Lung microvascular endothelial cell (primary cell): ENCODE measurements at places on chromosomes 4 and X.

DNA sequence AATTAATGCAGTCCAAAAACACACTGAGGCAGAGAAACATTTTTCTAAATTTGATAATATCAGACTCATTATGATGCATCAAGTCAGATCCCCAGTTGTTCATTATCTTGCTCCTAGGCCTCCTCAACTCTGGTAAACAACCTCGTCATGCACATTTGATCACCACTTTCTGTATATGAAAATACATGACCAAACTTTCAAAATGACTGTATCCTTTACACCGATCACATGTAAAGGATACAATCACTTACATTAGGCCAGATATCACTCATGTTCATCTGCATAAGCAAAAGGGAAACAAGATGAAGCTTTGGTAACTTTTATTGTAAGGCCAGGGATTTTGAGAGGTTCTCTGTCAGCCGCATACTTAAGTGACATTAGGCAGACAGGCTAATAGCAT, 99.4 kb upstream of the IL1RAPL1 start:
- DNase-seq = no peak

GRCh38 chrX:134480061-134480460, 20.1 kb downstream of the HPRT1 start:
- DNase-seq = no peak

DNA sequence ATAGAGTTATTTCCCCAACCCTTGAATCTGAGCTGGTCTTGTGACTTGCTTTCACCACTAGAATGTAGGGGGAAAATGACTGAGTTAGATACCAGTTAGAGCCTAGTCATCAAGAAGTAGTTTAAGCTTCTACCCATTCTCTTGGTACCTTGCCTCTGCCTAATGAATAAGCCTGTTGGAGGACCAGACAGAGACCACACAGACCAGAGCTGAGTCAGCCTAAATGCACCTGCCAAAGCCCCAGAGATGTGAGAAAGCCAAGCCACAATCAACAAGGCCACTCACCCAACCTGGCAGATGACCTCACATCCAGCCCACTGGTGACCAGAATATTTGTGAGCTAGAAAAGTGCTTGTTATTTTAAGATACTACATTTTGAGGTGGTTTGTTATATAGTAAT, 85.2 kb upstream of the DCLK2 start:
- no peak for DNase-seq

GRCh38 chr4:90189178-90189577, 62.0 kb downstream of the CCSER1 start:
- no peak for DNase-seq

- DNase-seq = no peak
Observed at GRCh38 chr4:109231331-109231730, 71.1 kb downstream of the COL25A1 start.

- DNase-seq = peak; percentile 72
Observed at GRCh38 chr4:108030332-108030731, 40.6 kb downstream of the HADH start.

DNA sequence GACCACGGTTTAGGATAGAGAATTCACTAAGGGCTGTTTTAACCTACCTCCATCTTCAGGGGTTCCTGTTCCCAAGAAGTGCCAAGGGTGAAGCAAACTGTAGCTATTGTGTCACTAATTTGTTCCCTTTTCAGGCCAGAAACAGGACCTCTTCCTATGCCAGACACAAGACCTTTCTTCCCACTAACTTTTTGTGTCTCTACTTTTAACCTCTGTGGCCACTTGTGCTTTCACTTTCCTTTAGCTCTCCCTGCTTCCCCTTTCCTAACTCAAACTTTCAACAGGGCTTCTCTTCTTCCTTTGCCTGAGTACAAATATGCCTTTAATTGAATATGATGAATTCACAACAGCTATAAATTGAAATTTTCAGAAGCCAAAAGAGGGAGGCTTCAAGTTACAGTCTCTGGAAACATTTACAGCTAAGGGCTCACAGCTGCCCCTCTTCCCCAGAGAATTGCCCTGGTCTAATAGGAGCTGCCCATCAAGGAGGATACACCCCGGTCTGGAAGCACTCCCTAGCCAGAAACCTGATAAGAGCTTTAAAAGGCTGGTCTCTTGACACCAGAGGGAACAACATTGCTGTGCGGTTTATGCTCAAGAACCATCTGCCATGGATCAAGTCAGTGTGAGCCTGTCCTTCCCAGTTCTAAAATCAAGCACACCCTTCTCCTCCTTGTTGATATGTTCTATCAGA, 61.7 kb upstream of the PLS3 start:
- peak; percentile 5 for DNase-seq

GRCh38 chrX:131571348-131571747, 27.5 kb downstream of the OR13H1 start:
- no peak for DNase-seq

DNA sequence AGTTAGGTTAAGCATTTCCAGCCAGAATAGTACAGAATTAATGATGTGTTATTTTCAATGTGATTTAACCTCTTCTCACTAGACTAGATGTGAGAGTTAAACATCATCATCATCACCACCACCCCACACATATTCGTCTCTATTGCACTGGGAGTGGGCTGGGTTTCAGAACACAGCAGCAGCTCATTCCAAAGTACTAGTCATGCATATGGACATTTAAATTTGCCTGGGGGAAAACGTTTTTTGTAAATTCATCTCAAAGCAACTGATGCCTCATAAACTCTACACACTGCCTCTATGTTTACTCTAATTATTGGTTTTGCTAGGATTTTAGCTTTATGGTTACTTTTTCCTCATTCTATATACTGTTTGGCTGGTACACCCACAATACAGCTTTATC, 509.1 kb downstream of the PPP4R3C start:
- DNase-seq = no peak

DNA sequence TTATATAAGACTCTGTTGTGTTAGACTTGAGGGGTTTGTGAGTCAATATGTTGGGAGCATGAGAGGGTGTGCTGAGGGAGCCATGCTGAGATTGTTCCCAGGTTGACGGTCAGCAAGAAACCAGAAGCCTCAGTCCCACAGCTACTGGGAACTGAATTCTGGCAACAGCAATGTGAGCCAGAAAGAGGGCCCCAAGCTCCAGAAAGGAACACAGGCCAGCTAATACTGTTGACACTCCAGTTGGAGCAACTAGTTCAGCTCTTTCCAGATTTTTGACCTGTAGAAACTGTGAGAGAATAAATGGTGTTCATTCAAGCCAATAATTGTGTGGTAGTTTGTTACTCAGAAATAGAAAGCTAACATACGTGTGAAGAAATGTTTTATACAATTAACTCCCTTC, 17.1 kb downstream of the ADH1A start:
- DNase-seq = no peak

GRCh38 chrX:41512394-41512793, 65.3 kb downstream of the NYX start:
- no peak for DNase-seq

DNA sequence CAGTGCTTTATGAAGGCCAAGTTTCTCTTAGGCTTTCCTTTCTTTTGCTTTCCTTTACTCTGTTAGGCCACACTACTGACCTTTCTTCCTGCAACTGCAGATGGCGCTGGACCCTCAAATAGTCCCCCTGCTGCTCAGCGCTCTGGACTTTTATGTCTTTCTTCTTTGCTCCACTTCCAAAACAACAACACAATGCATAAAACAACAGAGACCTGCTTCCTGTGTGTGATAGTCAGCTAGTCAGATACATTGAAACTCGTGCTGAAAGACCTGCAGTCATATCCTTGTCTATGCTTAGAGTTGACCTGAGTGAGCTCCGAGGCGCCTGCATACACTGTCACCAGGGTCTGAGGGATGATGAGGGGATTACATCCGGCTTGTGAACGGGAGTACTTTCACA, 108.9 kb upstream of the TEX13D start:
- DNase-seq = no peak

DNA sequence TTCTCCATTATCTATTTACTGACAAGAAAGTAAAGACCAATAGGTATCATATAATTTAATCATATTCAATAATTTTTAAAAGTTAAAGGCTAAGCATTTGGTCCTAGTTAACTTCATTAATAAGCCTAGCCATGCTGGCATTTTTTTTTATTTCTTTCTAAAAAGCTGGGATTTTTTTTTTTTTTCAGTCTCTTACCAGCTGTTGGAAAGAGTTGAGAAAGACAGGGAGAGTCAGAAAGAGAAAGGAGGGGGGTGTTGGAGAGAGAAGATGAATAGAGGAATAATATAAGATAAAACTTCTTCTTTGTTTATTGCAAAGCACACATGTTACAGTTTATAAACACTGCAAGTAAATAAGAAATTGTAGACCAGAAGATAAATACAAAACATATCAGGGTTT, 5.9 kb upstream of the NR3C2 start:
- DNase-seq = no peak

- no peak for DNase-seq
Observed at GRCh38 chrX:77442728-77443127, 4.5 kb upstream of the FGF16 start.

GRCh38 chrX:49995107-49995731, 72.8 kb downstream of the CLCN5 start:
- peak; percentile 61 for DNase-seq

GRCh38 chr4:2651546-2651945, 104.6 kb downstream of the TNIP2 start:
- DNase-seq = no peak

DNA sequence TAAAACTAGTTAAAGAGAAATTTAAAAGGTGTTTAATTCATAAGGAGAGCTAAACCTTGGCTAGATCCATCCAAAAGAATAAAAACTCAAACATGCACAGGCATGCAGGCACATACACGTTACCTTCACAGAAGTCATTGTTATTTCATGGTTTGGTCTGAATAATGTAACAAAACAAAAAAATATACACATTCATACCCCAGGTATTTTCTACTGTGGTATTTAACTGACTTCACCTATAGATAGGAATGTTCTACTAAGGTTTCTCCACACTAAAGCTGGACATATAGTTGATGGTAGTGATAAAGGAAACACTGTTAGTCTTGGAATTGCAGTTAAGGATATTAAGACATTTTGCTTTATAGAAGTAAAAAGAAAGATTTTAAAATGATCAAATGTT, 283.6 kb upstream of the PCDH10 start:
- no peak for DNase-seq

DNA sequence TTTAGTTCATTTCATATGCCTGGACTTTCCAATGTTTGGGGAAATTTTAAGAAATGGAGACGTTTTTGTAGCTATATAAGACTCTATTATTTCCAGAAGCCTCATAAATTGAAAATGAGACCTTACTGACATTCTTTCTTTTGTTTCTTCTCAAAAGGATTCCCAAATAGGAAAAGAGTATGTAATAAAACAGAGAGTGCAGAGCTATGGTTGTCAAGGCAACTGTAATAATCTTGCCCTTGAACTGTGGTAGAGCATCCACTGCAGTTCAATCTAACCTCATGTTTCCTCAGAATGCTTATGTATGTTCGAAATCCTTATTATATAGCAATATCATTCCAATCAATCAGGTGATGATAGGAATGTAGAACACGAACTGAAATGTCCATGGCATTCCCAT, 54.1 kb downstream of the AMELX start:
- DNase-seq = no peak

GRCh38 chrX:40420899-40421729, 159.7 kb upstream of the ATP6AP2 start:
- no peak for DNase-seq

DNA sequence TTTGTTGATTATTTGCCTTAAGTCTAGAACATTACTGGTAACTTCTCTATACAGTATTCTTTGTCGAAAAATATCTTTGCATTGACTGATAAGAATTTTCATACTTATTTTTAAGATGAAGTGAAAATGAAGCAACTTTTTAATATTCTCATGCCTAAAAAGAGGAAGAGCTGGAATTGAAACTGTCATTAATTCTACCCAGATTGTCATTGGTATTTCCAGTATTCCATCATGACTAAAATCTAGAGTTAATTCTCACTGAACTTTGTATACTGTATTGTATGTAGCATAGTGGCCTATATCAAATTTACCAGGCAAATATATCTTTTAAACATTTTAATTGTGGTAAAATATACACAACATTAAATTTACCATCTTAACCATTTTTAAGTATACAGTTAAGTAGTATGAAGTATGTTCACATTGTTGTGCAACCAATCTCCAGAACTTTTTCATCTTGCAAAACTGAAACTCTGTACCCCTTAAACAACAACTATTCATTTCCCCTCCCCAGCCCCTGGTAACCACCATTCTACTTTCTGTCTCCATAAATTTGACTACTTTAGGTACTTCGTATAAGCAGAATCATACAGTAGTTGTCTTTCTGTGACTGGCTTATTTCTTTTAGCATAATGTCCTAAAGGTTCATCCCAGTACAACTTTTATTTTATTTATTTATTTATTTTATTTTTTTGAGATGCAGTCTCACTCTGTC, 24.3 kb upstream of the ZNF41 start:
- DNase-seq = no peak
